ENCODE measurements at places on chromosomes 3 and 15.
A peak's percentile ranks its signal among the peaks of the same experiment; 100 is the strongest.

- DNase-seq, result no peak
Measured at GRCh38 chr3:120645083-120645845, 36.8 kb downstream of the HGD start.

GRCh38 chr15:49366496-49366895 is 56.5 kb upstream of the FGF7 start:
- DNase-seq, result no peak

DNA sequence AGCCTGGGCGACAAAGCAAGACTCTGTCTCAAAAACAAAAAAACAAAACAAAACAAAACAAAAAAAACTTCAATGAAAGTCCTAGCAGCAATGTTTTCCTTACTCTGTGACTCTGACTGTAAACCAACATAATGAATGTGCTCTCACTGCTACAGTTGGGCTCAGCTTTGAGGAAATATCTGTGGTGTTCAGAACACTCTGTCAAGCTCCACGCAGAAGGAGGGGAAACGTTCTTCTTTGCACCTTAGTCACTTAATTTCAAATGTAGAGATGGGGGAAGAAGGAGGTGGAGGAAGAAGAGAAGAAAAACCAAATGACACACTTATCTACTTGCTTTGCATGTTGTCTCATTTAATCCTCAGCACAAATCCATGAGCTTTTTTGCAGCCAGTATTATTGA is 107.1 kb upstream of the UBE3A start:
- DNase-seq, result no peak

GRCh38 chr3:68787106-68787626 is 145.2 kb downstream of the TAFA4 start:
- DNase-seq, result no peak

DNA sequence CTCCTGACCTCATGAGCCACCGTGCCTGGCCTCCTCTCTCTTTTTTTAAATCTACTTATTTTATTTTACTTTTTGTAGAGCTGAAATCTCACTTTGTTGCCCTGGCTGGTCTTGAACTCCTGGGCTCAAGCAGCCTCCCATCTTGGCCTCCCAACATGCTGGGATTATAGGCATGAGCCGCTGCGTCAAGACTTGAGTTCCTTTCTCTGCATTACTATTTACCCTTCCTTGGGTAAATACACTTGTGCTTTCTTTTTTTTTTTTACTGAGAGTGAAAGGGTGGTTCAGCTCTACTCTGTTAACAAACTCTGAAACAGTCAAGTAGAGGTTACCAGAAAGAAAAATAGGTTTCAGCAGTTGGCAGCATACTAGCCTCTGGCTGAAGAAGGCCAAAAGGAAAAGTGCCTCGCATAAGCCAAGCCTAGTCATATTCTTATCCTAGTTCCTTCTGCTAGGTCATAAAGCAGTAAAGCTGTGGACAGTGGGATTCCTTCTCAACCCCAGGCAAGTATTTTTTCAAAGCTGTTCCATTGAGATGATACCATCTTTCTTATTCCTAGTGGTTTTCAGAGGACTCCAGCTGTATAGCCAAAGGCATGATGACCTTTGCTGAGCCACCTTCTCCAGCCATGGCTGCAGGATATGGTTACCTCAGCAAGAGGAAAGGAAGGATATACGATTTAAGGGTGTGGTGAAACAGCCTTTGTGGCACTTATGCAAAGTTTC is 135.1 kb downstream of the RBPMS2 start:
- no peak for DNase-seq

DNA sequence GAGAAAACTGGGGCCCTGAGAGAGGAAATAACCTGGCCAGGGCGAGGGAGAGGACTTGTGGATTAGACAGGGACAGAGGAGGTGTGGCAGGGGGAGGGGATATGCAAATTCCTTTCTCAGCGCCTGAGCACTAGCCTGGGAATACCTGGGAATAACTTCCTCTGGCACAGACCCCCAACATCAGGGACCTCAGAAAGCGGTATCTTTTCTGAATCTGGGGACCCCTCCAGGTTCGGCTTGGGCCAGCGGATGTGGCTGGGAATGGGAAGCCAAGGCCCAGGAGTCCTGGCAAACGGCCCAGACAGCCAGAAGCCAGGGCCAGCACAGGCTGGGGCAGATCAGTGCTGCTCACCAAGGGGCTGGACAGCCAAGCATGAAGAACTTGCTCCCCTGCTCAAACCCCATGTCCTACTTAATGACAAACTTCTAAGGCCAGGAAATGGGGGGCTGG is 9.2 kb upstream of the ACSBG1 start:
- DNase-seq, result no peak

DNA sequence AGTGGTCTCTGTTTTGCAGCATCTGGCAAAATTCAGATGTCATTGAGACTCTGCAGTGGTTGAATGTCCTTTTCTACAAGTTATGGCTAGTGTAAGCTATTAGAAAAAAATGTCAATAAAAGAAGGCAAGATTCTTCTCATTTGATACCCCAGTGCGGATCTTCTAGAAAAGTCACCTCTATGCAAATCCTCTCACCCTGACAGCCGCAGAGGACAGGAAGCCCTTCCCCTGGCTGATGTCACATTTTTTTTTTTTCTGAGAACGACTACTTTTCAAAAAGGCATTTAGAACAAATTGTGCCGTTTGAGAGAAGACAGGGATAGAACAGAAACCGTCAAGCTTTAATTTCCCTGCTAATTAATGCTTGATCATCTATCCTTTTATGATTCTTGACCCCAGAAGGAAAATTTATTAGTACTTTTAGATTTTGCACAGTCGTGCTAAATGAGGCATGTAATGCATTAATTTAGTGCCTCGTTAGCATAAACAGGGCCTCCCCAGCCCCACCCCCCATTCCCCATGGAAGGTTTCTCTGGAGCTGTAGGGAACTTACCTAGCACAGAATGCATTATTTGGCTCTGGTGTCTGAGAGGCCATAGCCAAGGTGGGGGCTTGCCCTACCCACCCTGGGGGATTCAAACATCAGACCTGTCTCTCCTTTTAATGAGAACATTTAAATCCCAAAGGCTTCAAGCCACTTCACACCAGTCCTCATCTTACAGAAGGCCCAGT is 183.8 kb downstream of the OPA1 start:
- no peak for DNase-seq

DNA sequence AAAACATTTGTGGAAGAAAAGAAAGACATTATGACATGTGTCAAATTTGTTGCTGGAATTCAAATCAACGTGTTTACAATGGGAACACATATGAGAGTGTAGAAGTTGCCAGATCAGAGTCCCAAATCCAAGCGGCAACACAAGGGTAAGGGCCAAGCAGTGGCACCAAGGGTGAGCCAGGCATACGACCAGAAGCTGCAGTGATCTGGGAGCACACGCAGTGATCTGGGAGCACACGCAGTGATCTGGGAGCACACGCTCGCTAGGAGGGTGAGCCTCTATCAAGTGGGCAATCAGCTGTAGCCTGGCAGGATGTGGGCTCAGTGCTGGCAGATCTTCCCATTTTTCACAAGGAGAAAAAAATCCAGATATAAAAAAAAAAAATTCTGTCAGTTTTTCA is 148.2 kb downstream of the TLE3 start:
- DNase-seq, result no peak

- peak; percentile 7 for DNase-seq
Measured at GRCh38 chr15:71916834-71917233, 106.5 kb downstream of the NR2E3 start.

GRCh38 chr3:71847794-71848193 is 62.8 kb upstream of the PROK2 start:
- no peak for DNase-seq

- no peak for DNase-seq
Measured at GRCh38 chr3:138078096-138078495, 37.3 kb downstream of the DZIP1L start.

GRCh38 chr3:112304611-112305010 is 10.6 kb upstream of the SLC9C1 start:
- DNase-seq, result no peak

DNA sequence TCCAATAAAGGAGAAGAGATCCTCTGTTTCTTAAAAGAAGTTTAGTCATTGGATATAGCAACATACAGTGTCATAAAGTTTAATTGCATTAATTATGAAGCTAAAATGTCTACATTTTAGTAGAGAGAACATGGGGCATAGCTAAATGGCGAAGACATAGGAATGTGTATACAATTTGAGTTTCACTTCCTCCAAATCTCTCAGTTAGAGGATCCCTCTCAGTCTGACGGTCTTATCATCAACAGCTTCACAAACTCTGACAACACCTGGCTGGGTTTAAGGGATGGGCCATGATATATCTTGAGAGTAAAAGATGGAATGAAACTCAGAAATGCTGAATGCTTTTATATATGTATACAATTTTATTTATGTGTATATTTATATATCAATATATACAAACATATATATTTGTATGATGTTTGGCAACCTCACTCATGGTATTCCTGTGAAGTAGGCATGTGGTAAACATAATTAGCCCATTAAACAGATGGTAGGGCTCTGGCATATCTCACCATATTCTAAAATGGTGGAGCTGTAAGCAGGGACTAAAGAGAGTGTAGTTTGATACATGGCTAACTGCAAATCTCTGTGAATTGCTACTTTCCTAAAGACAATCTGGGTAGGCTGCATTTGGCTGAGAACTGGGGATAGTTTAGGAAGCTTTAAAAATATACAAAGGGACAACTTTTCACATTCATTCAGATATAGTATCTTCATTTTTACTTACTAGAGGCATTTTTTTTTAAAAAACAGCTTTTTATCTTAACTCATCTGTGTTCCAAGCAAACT is 111.6 kb downstream of the TIGIT start:
- no peak for DNase-seq

DNA sequence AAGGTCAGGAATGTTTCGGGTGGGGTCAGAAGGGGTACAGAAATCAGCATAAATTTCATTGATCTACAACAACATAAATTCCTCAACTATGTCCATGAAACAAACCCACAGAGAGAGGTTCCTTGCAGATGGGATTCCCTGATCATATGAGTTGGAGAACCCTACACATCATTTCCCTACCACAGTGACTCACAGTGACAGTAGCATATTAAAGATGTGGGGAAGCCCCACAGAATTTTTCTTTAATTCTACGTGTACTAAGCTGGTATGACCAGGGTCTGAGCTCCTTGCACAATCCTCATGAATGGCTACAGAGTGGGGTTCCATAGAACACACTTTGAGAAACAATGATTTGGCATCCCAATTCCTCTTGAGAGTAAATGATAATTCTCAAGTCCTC is 116.9 kb upstream of the RAD18 start:
- DNase-seq, result no peak

- no peak for DNase-seq
Measured at GRCh38 chr3:43001094-43001553, 22.0 kb downstream of the GASK1A start.

DNA sequence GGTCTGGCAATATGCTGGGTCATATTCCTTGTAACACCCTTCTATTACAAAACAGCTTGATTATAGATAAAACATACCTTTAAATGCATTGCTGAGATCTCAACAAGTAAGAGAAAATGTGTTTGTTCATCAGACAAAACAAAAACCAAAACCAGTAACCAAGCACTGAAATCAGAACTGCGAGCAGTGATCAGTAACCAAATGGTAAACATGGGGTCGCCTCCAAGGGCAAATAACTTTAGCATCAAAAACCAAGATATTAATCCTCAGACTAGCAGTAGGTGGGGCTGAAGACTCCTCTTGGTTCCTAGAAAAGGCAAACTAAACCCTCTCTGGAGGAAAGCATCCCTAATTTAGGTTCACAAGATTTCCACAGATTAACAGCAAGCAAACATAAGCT is 6.6 kb upstream of the HESX1 start:
- DNase-seq, result no peak

- DNase-seq, result peak; percentile 36
Measured at GRCh38 chr15:40582726-40583246, 11.3 kb upstream of the KNL1 start.

DNA sequence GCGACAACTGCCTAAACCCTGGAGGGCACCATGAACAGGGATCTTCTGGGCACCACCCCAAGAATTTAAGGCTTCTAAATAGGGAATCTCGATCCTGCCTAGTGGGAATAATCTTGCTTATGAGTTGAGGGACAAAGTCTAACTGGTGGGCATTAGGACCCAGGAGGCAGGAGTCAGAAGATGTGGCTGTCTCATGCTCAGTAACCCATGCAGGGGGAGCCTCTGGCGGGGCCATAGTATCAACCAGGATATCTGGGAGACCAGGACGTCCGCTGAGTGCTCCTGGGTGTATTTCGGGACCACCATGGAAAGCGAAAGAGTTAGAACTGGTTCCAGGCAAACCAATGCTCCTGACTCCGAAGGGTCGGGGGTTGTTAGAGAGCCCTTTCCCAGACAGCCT is 356.1 kb downstream of the OTOL1 start:
- DNase-seq, result no peak

DNA sequence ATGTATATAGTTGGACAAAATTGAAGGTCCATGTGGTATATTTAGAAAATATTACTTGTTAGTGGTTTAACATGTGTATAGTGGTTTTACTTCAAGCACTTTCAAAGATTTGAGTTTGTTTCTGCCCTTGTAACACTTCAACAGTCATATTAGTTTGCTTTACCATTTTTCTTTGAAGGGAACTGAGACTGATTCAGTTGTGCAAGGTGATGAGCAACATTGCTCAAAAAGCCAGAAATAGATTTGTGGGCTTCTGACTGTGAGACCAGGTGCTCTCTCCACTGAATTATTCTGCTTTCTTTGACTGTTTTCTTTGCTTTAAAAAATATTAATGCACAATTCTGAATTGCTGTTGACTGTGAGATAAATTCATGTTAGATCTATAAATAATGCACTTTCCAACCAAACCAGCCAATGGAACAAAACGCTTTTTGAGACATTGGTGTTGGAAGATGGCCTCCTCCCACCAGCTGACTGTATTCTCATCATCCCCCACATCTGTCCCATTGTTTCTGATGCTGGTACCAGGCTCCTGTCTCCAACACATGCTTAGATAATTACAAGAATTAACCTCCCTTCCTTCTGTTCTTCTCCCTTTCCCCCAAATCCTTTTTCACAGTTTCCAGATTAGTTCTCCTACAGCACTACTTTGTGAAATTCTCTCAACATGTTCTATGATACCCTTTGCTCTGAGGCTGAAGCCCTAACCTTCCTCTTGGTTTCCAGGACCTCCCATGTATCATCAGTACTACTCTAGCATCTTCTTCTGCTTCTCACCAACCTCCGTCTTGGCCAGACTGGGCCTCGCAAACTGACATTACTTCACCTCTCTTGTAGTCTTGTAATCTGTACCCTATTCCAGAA is 27.9 kb downstream of the PLCL2 start:
- no peak for DNase-seq

DNA sequence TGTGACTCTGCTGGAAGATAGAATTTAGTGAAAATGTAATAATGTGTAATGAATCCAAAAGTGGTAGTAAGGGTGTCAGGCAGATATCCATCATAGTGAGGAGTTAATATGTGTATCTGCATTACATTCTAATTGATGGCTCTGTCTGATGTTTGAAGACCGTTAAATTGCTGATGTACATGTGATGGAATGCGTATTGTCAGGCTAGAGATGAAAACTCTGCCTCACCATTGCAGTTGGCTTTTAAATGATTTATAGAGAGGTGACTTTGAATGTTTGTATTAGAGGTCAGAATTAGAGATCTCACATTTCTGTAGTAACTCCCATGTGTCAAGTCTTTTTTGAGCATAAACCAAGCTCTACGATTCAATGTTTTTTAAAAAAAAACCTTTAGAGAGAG is 234.6 kb downstream of the NAALADL2 start:
- DNase-seq, result no peak
